Inflammatory macrophage (primary cell): ENCODE measurements at places on chromosomes 5 and 9.

DNA sequence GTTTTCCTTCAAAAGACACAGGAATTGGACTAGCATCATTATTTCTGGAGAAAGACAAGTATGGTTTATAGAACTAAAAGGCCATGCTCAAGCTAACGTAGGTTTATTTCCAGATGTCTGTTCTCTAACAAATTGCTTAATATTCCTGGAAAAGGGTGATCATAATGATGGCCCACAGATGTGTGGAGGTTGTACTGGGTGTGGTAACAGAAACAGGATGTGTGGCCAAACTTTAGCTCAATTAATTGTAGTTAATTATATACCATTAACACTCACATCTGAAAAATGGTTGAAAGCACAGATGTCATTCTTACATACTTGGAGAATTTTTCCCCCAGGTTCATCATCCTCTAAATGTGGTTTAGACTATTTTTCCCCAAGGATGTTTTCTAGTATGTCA lies 292.7 kb upstream of the RASA1 start:
- DNase-seq: peak; percentile 66

- DNase-seq: no peak
Observed at GRCh38 chr9:134035041-134036039, 10.1 kb downstream of the BRD3OS start.

GRCh38 chr5:57676222-57677098 lies 193.8 kb upstream of the ACTBL2 start:
- no peak for DNase-seq

GRCh38 chr9:75967556-75967955 lies 77.1 kb downstream of the PCSK5 start:
- DNase-seq: no peak

DNA sequence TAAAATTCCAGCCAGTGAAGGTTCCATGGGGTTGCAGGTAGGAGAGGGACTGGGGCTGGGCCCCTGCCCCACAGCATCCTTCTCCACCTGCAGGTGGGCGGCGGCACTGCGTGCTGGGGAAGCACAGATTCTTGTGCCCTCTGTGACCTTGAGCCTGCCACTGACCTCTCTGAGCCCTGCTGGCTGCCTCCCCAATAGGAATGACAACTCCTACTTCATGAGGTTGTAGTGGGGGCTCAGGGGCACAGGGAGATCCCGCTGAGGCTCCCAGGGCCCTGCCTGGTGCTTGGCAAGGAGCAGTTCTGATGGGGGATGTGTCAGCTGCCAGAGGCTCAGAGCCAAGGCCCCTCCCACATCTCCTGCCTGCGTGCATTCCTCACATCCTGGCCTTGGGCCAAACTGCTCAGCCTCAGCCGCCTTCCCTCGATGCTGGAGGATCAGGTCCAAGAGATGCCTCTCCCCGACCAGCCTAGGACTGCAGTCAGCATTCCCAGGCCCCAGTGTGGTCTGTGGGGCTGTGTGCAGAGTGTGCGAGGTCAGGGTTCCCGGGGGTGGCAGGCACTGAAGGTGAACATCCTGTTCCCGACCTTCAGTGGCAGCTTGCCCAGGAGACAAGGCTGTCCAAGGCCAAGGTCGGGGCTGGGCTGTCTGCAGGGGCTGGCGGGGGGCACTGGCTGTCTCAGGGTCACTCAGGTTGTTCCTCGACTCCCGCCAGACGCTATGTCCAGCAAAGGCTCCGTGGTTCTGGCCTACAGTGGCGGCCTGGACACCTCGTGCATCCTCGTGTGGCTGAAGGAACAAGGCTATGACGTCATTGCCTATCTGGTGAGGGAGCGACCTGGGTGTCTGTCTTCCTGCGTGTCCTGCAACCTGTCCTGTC lies 7.0 kb downstream of the ASS1 start:
- no peak for DNase-seq

DNA sequence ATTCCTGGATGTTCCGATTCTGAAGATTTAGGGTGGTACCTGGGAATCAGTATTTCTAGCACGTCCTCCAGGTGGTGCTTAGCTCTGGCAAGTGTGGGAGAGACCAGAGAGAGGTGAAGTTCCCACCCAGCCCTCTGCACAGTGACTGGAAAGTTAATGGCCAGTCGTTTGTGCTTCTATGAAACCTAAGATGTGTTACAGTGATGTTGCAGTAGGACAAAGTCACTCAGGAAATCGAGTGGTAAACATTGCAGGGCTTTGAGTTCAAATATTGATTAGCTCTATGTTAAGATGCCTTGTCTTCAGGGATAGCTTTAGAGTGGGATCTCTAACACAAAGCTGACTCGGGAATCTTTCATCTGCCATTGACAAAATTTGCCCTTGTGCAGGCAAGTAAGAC lies 55.6 kb downstream of the PIK3R1 start:
- no peak for DNase-seq

- no peak for DNase-seq
Observed at GRCh38 chr9:9229269-9229668, 1383.5 kb downstream of the PTPRD start.

DNA sequence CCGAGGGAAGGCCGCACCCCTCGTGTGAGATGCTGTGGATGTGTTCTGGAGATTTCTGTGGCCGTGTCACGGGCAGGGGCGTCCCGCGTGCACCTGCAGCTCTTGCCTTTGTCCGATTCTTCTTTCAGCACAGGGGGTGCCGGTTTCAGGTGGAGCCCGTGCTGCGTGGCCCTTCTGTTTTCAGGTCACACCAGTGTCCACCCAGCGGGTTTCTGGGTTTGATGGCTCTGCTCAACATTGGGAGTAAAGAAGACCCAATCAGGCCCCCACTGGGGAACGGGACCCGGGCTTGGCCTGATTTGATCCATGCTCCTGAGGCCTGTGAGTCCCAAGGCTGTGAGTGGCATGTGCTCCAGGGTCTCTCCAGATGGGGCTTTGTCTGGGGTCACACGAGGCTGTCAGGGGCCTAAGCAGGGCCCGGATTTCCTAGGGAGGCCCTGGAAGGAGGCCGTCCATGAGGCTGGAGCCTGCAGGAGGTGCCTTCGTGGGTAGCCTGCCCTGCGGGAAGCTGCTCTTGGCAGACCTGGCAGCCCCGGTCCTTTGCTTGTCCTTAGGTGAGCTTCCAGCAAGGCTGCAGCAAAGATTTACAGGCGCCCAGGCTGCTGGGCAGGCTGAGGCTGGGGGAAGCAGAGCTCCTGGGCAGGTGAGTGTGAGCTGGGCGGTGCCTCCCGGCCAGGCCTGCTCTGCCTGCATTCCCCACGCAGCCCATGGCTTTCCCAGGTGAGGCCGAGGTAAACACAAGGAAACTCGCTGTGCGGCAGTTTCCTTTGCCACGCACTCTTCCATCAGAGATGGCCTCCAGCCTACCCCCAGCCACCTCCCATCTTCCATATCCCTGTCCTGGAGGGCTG lies 12.8 kb downstream of the MRPL36 start:
- DNase-seq: no peak

GRCh38 chr5:90612919-90613318 lies 54.3 kb downstream of the ADGRV1 start:
- no peak for DNase-seq

- DNase-seq: peak; percentile 89
Observed at GRCh38 chr5:40437452-40437861, 242.3 kb upstream of the PTGER4 start.

DNA sequence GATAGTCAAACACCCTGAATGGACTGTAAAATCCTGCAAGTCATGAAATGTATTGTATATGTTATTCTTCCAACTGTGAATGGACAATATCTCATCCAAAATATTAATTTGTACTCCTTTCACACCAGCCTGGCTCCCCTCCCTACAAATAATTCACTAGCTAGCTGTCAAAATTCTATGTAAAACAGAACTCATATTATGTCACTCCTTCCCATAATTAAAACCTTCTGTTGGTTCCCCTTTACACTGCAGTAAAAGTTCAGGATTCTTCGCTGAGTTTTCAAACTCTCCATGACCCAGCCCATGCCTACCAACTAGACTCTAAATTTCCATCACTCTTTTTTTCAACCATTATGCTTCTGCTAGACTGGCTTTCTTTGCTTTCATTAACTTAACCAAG lies 857.1 kb downstream of the TAF11L14 start:
- no peak for DNase-seq

DNA sequence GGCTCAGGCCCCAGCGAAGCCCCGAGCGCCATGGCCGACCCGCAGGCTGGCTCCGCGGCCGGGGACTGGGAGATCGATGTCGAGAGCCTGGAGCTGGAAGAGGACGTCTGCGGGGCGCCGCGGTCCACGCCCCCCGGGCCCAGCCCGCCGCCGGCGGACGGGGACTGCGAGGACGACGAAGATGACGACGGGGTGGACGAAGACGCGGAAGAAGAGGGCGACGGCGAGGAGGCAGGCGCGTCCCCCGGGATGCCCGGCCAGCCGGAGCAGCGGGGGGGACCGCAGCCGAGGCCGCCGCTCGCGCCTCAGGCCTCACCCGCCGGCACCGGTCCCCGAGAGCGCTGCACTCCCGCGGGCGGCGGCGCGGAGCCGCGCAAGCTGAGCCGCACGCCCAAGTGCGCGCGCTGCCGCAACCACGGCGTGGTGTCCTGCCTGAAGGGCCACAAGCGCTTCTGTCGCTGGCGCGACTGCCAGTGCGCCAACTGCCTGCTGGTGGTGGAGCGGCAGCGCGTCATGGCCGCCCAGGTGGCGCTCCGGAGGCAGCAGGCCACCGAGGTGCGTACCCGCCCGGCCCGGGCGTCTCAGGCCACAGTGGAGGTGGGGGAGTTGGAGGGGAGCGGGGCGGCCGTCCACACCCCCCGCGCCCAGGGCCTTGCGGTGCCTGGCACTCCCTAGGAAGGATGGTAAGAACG lies 1.6 kb downstream of the DMRT2 start:
- DNase-seq: no peak

DNA sequence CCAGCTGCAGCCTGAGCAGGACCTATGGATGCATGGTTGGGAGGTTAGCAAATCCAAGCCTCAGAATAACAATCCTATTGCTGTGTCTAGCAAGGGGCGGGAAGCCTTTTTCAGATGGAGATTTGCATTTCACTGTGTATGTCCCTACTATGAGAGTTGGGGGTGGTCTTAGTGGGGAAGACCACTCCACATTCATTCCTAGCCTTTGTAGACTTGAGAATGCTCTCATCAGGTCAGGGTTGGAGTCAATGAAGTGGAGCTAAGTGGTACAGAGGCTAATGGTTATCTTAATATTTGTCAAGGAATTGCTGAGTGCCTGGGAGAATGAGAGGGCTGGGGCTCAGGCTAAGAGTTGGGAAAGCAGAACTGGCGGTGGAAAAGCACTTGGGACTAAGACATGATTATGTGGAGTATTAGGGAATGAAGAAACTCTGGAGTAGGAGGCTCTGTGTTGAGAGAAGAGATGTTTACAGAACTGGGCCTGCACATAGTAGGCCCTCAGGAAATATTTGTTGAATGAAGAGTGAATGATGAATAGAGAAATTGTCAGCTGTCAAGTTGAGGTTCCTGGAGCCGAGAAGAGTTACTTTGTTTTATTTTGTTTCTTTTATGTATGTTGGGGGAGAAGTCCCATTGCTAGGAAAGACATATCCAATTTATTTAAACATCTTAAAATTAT lies 175.5 kb upstream of the SPRY4 start:
- DNase-seq: no peak

GRCh38 chr9:110971234-110971633 lies 67.0 kb downstream of the LPAR1 start:
- DNase-seq: no peak

DNA sequence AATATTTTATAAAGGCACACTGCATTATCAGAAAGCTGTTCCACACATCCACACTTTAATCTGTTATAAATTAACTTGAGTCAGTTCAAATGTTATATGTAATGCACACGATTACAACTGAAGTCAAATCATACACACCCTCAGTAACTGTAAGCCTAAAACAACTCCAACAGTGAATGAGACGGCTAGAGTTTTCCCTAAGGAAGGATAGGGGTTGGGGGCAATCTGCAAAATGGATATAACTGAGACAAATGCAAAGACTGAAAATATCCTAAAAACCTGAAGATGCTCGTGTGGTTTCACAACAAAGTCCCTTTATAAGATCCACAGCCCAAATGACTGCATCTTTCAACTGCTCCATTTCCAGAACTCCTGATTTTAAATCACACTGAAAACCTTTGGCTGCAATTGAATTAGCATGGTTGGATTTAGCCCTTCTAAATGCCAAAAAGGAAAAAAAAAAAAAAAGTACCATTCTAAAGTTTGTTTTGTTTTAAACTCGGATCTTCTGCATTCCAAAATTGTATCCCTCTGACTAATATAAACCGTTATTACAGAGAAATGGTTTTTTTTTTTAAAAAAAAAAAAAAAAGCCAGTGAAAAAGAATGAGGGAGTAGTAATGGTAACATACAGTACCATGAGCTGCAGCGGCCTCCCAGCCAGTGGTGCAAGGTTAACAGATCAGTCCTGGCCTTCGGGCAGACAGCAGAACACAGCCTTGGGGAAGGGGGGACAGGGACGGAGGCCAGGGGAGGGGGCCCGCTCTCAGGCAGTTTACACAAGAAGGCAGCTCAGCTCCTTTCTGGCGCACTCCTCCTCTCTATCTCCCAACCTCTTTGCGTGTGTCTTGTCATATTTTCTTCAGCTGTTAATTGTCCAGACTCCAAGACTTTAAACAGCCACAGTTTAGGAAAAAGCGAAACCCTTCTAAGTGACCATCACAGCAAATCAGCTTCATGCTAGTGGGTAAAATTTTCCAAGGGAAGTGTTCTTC lies 166.1 kb downstream of the BNC2 start:
- no peak for DNase-seq

GRCh38 chr5:61784341-61784740 lies 452.3 kb downstream of the ZSWIM6 start:
- DNase-seq: no peak

GRCh38 chr9:6681957-6682501 lies 36.5 kb upstream of the GLDC start:
- DNase-seq: peak; percentile 10

DNA sequence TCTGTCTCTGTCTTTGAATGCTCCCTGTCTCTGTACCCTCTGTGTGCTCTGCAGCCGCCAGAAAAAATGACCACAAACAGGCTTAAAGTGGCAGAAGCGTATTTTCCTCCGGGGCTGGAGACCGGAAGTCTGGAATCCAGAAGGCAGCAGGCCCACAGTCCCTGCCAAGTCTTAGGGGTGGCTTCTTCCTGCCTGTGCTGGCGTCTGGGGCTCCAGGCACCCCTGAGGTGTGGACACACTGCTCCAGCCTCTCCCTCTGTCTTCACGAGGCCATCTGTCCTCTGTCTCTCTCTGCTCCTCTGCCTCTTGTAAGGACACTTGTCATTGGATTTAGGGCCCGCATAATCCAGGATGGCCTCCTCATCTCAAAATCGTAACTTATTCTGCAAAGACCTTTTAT lies 298.4 kb upstream of the IRX4 start:
- no peak for DNase-seq

DNA sequence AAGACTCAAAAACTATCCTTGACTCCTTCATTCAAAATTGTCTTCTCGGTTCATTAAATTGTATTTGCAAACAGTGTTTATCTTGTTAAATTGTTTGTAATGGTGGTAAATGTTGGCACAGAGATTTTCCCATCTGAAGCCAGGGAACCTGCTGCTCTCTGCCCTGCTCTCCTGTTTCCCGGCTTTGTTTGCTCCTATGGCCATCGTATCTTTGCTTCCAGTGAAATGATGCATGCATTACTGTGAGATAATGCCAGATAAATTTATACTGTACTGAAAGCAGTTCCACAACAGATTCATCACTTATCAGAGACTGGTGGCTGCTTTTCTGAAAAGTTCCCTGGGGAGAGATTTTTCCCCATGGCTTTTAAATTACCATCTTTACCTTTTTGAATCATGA lies 81.4 kb downstream of the CD180 start:
- no peak for DNase-seq
